GM06990 (cell line): ENCODE measurements at places on chromosomes 5 and 9.

DNA sequence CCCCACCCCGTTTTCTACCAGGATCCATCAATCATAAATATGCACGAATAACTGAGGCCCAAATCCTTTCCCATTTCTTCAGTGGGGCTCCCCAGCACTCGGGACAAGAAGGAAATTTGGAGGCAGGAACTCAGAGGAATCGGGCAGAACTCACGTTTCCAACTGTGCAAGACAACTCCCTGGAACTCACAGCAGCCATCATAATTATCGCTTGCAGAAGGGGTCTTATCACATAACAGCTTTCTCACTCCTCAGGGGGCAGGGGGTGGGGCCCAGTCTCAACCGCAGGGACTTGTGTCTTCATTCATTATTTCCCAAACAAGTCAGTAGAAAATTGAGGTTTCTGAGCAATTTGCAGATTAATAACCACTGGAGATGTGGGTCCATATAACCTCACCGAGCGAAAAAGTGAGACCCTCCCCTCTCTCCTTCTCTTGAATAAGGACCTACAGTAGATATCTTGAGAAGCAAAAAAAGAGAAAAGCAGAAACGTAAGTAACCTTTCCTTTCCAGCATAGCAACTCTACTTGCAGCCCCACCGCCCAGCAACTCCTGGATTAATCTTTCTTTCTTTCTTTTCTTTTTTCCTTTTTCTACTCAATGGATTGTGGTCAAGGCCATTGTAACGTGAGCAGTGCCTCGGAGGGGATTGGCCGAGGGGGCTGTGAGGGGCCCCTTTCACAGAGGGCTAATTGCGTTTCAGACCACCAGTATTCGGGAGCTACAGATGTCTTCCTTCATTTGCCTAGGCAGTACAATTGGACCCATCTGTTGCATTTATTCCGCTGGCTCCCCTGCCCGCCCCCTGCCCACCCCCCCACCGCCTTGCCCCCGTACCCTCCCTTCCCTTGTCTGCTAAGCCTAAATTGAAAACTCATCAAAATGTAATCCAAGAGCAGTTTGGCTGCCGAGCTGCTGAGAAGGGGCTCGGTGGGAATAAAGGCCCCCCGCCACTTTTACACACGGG, 24.7 kb upstream of the TIFAB start:
- no peak for DNase-seq

GRCh38 chr9:77188242-77188641, 10.9 kb downstream of the VPS13A start:
- no peak for DNase-seq

DNA sequence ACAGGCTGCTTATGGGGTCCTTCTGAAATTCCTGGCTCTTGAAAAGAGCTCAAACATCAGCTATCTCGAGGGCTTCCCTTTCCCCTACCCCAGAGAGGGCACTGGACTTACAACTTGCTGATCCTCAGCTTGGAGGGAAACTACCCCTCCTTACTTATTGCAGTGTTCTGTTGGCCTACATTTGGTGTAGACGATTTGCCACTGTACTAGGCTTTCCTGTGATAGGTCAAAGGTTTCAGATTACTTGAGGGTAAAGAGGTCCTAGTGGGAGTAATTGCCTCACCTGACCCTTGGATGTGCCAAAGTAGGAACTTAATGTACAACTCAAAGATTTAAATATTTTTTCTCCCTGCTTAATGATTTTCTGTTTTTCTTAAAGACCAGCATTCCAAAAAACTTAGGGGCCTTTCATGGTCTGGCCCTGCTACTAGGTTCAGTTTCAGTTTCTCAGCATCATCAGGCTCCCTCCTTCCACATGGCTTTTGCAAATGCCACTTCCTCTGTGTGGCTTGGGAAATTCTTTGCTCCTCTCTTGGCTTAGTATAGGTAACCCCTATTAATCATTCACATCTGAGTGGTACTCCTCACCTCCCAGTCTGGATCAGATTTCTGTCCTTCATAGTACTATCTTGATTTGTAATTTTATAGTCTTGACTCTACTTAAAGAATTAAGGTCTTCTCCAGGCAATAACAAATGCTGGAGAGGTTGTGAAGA, 32.4 kb downstream of the CYSTM1 start:
- no peak for DNase-seq

- no peak for DNase-seq
Observed at GRCh38 chr9:113882636-113883164, 6.6 kb downstream of the ZNF618 start.

DNA sequence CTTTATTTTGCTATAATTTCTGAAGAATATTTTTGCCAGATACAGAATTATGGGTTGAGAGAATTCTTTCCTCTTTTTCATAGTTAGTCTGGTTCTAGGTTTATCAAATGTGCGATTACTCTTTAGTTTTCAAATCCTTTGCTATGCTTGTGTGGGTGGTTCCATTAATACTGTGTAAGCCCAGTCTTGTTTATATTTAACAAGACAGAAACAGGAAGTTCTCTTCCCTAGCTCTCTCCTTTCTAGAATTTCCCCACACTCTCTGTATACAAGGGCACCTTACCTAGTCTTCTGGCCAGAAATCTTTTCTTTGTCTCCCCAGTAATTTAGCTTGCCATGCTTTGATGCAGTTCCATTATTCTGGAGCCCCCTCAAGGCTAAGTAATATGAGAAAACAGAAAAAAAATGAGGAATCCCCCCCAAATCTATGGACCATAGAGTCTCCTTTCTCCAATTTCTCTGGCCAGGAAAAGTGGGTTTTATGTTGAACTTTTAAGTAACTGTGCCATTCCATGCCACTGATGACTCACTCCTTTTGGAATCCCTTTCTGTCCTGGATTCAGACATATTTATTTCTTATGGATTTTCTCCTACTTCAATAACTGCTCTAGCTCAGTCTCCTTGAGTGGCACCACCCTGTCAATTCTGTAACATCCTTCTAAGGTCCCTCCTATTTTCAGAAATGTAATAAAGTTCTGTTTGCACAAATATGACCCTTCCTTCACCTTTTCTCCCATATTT, 1714.1 kb downstream of the EFNA5 start:
- no peak for DNase-seq

DNA sequence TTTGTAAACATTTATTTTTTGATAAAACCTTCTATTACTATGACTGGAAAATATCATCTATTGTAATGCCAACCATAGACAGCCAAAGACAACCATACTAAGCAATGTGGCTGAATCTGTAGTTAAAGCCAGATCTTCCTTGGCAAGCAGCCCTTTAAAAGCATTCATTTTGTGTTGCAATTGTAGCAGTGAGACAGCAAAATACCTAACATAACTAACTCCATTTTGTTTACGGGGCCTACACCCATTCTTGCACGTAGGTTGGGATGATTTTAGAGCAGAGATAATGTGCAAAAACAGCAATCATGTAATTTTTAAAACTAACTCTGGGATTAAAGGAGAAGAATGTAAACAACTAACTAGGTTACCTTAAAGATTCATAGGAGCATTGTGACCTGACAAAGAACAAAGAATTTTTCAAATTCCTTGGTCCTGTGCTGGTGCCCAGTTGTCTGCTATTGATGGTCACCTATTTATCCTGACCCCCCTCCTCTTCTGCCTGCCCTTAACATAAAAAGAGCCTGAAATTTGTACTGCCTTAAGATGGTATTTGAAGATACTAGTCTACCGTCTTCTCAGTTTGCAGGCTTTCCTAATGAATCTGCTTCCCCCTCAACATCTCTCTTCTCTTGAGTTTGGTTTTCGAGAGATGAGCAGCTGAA, 10.6 kb downstream of the IFNA1 start:
- DNase-seq, result no peak

GRCh38 chr9:105466898-105467455, 19.1 kb downstream of the FSD1L start:
- no peak for DNase-seq

GRCh38 chr5:59449905-59450644, 443.5 kb downstream of the PDE4D start:
- DNase-seq, result no peak

GRCh38 chr9:84385386-84386040, 45.0 kb upstream of the SLC28A3 start:
- no peak for DNase-seq

DNA sequence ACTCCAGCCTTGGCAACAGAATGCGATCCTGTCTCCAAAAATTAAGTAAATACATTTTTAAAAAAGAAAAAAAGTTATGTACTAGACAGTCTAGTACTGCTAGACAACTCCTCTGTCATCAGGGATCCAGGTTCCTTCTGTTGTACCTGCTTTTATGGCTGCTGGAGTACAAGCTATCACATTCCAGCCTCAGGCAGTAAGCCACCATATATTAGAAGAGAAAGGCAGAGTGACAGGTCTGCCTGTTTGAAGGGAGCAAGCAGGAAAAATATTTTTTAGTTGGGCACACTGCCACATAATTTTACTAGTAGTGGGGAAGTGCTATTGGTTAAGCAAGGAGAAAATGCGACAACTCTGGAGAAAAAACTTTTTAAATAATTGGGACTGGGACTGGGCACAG, 10.9 kb downstream of the RPS6 start:
- DNase-seq, result no peak

DNA sequence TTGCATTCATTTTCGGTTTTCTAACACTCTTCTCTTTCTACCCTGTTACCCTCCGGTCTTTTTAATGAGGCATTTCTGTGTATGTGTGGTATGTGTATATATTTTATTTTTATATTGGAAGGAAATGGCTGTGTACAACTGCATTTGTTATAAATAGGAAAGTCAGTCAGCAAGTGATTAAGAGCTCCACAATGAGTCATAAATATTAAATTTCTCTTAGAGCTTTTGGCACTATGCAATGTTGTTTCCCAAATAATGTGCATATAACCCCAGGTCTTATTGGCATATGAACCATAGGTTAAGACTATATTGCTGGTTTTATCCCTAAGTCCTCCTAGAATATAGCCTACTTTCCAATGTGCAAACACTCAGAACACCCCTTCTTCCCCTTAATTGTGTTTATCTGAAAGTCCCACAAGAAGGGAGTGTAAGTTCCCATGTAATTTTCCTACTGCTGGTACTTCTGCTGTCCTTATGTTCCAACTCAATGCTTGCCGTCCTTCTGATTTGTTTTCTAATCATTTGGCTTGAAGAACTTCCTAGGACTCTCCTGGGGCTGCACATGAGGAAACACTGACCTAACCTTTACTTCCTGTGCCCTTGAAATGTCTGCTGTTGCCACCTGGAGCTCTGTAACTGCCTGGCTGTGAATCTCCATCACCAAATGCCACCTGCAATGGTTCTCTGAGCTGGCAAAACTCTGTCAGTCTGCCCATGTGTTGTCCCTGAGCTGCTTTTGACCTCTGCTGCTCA, 65.5 kb upstream of the PCSK5 start:
- no peak for DNase-seq

DNA sequence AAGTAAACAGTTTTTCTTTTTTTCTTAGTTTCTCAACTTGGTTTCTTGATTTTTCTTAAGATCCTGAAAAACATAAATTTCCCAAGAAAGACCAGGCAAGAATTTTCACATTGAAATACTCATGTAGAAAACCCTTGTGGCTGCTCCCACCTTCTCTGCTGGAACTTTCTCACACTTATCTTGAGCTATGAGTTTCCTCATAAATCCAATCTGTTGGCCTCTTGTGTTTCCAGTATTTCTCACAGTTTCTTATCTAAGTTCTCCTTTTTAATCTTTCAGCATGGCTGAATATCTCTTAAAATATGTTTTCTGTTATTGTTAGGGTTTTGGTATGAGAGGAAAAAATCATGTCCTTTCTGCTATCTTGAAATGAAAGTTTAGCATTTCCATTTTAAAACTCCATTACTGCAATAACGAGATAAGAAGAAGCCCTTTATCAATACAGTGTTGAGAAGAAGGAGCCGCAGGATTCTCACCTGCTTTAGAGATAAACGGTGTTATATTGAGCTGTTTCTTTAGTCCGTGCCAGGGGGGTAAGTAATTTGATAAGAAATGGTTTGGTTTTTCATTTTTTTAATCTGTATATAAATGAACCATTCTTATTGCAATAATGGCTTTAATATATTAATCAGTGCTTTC, 89.3 kb downstream of the ALDH1A1 start:
- DNase-seq, result no peak

DNA sequence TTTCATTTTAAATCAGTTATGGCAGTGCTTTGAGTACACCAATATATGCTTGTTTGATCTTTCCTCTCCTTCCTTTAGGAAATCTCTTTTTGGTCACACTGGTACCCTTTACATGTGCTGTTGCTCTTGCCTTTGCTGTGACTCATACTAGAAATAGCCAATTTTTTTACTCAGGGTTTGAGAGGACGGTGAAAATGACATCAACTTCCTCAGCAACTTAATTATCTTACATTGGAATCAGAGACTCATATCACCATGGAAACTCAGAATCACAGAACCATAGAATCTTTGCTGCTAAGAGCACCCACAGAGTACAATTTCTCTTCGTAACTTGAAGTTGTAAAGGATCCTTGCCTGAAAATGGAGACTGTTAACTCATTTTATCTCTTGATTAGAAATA, 13.8 kb upstream of the ZNF300 start:
- no peak for DNase-seq

- DNase-seq, result no peak
Observed at GRCh38 chr5:74394528-74394915, 246.0 kb downstream of the ENC1 start.

- no peak for DNase-seq
Observed at GRCh38 chr5:137096149-137097103, 402.7 kb downstream of the SPOCK1 start.

GRCh38 chr9:37800631-37801286, at the start of gene DCAF10:
Gene DCAF10 (plus strand): TSS chr9:37800797. CDS start chr9:37800867, 70 bp downstream.
- peak; percentile 94 for DNase-seq

DNA sequence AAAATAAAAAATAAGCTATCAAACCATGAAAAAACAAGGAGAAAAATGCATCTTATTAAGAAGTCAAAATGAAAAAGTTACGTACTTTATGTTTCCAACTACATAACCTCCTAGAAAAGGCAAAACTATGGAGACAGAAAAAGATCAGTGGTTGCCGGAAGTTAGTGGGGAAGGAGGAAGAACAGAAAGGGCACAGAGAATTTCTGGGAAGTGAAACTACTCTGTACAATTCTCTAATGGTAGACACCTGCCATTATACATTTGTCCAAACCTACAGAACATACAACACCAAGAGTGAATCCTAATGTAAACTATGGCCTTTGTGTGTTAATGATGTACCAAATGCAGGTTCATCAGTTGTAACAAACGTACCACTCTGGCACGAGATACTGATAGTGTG, 25.3 kb downstream of the SMU1 start:
- DNase-seq, result no peak

- DNase-seq, result peak; percentile 97
Observed at GRCh38 chr9:95875305-95876137, at the start of gene ERCC6L2. Gene ERCC6L2 (plus strand): TSS chr9:95875691. CDS start chr9:95876039, 348 bp downstream.

DNA sequence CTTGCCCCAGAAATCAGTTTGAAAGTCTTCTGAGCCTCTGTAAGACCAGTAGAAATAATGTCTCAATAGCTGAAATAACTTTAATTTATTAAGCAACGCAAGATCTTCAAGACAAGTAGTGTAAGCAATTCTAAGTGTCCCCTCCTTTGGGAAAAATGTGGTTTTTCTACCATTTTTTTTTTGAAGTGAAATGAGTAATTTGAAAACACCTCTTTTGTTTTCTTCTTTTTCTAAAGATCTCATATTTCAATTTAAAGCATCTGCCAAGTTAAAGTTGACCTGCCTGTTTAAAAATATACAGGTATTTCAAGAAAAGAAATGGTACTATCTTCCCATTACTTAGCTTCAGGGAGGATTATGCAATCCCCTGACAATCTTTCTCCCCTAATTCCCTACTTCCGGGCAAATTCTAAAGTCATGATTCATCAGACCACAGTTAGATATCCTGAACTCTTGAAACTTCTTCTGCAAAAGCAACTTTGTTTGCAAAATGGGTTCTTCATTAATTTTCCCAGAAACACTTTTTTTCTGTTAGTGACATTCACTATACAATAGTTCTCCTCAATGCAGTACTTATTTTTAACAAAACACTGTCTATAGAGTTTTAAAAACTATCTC, 7.8 kb upstream of the ANXA1 start:
- no peak for DNase-seq
